Kidney (tissue), 22 donors: ENCODE measurements at places on chromosomes 1 and 21.

- no peak for DNase-seq
Observed at GRCh38 chr1:205018381-205018780, 24.6 kb upstream of the CNTN2 start.

GRCh38 chr1:184865831-184866230 is 108.5 kb downstream of the NIBAN1 start:
- no peak for DNase-seq

DNA sequence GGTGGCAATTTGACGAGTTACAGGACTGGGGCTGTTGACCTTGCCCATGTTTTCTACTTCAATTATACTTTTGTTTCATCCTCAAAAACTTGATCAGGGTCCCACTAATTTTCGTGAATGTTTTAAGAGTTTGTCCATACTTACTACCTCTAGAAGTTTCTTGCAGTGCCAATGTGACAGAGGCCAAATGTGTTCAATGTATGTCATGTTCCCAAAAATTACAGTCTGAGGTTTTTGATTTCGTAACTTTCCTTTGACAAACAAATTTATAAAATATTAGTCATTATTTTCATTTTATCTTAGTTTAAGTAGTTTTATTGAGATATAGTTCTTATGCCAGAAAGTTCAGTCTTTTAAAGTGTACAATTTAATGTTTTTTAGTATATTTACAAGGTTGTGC is 15.3 kb downstream of the VPS13D start:
- DNase-seq = no peak

- no peak for DNase-seq
Observed at GRCh38 chr1:195577748-195578147, 1030.5 kb downstream of the KCNT2 start.

DNA sequence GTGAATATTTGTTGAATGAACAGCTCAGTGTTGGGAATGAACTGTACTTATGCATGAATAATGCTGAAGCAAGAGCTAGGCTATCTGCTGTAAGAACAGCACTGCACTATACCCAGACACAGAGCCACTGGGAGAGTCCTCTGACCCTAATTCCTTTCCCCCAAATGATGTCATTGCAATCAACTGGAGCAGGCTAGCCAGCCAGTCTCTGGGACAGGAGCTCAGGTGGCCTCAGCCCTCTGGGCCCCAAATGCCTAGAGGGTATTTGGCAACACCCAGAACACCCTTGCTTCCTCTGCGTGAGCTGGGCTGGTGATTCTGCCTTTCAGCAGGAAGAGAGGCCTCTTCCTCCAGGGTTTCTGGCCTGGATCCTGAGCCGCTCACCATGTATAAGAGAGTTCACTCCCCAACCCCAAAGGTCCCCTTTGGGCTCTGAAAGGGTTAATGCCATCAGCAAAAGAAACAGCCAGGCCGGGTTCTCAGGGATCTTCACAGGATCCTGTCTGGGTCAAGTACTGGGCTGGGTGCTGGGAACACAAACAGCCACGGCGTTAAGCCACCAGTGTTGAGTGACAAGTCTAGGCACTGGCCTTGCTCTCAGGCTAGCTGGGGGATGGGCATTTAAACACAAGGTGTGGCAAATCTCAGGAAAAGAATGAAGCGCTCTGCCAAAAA is 3.7 kb upstream of the PADI4 start:
- no peak for DNase-seq

- DNase-seq = no peak
Observed at GRCh38 chr1:224673141-224673540, 57.0 kb downstream of the CNIH3 start.

GRCh38 chr1:2982615-2983318 is 38.5 kb upstream of the ACTRT2 start:
- DNase-seq = peak; percentile 55

- no peak for DNase-seq
Observed at GRCh38 chr1:109840011-109840629, 70.5 kb upstream of the CSF1 start.

GRCh38 chr1:117367046-117368025 is at the start of gene MAN1A2:
MAN1A2 (plus strand) TSS chr1:117367449; CDS start chr1:117368184, 735 bp downstream.
- peak; percentile 97 for DNase-seq

GRCh38 chr1:45327644-45328515 is 1.2 kb downstream of the HPDL start:
- DNase-seq = no peak

DNA sequence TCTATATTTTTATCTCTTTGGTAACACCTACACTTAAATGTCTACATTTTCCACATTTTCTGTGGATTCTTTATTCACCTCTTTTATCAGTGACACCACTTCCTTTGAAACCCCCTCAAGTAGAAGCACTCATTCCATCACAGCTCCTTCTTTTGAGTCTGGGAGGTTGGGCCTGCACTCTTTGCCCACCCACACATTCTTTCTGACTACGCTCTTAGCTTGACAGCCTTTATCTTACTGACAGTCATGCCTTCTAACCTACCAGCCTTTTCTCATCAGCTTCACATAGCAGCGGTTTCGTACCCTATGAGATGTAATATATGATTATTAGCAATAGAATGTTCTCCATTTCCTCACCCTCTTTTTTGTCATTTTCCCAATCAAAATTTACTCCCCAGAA is 151.9 kb downstream of the TNFSF18 start:
- no peak for DNase-seq

DNA sequence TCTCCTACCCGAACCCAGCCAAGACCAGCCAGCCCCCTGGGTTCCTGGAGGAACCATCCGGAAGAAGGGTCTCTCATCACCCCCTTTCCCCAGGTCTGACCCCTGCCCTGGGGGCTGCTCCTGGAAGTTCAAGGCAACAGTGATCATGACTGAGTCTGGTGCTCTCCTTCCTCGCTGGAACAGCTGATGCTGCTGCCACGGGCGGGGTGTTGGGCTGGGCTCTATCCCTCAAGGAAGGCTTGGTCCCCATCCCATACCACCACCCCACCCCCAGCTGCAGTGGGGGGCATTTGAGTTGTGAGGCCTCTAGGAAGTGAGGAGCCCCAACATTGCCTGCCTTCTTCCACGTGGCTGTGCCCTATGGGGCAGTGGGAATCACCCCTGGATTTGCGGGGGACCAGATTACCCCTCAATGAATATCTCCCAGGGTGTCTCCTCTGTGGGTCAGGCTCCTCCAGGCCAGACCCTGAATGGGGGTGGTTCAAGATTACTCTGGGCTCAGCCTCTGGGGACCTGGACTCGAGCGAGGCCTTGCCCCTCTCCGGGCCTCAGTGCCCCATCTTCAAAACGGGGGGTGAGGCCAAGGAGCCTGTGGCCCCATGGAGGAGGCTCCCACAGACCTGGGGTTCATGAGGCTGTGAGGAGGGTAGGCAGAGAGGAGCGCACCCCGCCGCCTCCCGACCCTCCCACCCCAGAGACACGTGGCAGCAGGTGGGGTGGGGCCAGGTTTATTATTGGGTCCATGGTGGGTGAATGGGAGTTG is 2.8 kb downstream of the MASP2 start:
- DNase-seq = no peak

GRCh38 chr1:202233171-202233570 is 39.6 kb downstream of the LGR6 start:
- no peak for DNase-seq

DNA sequence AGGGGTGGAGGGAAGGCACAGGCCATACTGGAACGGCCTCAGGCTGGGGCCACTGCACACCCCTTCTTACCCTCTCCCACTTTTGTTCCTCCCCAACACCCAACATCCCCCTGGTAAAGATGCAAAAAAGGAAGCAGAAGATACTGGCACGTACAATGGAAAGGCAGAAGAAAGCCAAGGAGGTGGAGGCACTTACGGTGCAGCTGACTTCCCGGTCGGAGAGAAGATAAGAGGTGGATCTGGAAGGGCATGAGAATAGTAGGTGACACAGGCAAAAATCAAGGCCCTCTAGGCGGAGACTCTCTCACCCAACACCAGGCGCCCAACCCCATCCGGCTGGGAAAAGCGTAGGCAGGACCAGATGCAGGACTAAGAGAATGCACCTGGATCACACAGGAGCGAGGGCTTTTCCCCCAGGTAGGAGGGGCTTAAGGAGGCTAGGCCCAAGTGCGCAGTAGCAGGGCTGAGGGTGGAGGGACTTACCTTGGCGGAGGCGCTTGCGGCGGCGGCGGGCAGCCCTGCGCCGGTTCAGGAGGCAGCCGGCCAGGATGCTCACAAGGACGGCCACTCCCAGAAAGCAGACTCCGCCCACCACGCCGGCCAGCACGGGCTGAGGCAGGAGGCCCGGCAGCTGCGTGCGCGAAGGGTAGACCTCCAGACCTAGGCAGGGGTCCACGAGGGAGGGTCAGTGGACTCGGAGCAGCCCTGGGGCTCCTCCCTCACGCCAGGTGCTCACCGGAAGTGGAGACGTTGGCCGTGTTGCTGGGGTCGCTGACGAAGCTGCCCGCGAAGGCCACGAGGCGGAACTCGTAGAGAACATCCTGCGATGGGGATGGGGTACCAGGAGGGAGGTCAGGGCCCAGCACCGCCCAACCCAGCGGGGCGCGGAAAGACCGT is 4.1 kb upstream of the TAGLN2 start:
- no peak for DNase-seq

GRCh38 chr1:10440305-10440704 is 9.5 kb upstream of the CORT start:
- DNase-seq = no peak

DNA sequence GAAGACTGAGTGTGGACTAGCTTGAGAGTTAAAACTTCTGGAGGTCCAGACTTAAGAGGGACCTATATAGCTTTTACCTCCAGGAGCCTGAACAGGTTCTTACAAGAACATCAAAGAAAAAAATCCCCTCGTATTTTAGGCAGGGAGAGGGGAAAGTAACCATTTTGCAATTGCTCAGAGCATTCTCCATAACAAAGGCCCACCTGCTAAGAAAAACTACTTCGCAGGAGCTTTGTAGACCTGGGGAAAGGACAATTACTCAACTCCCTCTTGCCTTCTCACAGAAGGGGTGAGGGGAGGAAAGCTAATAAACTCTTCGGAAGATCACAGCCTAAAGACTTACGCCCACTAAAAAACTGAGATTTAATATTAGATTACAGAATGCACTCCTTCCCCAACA is 86.3 kb downstream of the RERE start:
- no peak for DNase-seq

DNA sequence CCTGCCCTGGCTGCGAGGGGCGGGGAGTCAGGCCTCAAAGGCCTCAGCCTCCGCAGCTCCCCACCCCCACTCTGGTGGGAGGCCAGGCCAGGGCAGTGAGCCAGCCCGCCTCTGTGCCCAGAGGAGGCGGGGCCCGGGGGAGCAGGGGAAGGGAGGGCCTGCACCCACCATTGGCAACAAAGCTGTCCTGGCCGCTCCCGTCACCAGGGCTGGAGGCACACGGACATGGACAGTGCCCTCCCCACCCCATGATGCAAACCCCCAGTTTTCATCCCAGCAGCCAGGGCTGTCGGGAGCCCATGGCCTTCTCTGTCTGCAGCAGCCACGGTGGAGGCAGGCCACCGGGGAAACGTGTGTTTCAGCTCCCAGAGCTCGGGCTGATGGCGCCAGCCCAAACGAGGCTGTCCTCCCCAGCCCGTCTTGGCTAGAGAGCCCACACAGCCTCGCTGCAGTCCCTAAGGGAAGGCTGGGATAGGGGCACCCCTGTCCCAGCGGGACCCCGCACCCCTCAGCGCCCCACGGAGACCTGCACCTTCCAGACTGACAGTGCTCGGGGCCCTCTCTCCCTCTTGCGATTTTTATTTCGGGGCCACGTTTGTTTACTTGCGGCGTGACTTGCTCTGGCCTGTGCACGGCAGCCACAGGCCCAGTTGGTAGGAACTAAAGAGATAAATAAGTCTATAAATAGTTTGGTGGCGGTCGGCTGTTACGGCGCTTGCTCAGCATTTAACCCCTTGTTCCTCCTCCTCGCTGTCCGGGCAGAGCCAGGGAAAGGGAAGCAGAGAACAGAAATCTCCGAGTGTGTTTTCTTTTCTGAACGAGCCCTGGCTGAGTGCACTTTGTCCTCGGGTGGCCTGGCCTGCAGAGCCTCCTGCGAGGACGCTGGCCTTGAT is 101.8 kb downstream of the PRDM16 start:
- peak; percentile 90 for DNase-seq

DNA sequence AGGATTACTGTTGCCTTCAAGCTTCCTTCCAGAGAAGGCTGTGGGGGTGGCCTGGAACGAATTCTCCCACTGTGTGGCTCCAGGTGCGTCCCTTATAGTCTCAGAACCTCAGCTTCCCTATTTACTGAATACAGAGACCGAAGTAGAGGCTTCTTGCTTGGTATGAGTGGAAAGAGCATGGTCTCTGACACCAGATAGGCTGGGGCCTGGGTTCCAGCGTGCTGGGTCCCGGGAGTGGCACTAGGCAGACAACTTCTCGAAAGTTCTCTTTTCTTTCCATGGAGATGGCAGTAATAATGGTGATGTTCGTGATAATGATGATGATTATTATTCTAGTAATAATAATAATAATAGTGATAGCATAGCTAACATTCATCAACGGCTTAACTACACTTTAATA is 161.7 kb downstream of the PTPRU start:
- DNase-seq = no peak

GRCh38 chr1:209443361-209443931 is 140.1 kb upstream of the CAMK1G start:
- DNase-seq = no peak

- DNase-seq = no peak
Observed at GRCh38 chr1:88695781-88696180, 11.7 kb downstream of the PKN2 start.

DNA sequence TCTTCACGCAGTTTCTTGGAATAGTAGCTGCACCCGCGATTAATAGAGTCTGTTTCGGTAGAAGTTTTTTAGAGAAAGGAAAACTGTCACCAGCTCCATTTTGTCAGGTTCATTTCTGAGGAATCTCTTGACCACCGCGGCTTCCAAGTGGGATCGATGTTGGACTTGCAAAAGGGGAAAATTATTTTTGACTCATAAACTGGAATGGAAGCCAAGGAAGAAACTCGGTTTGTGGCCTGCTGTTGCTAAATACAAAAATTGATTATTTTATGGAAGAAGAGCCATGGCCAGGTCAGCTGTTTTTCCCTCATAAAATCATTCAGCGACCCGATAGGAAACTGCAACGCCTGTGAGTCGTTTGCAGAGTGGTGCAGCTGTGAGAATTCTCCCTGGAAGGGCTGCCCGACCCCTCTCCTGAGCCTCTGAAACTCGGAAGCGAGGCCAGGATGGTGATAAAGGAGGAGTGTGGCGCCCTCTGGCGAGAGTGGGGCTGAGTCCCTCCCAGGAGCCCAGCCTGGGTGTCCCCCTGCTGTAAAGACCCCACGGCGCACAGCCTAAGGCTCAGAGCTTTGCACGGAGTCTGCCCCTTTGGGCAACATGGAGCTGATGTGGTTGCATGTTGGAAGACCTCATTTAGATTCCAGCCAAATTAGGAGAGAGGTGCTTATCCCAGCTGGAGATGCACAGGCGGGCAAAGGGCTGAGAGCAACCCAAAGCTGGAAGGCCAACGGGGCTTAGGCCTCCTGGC is 83.6 kb upstream of the SLC25A33 start:
- DNase-seq = peak; percentile 82
